SJSA1 (cell line): ENCODE measurements at places on chromosomes 11 and 22. TPM values are rescaled to one million over a fixed set of nuclear protein-coding genes. Genes with fewer than 3 reads are reported as not detected.

The RTN4R gene
- total RNA-seq: 0.05 TPM in 1 of 2 replicates, not detected in the other

The LIF gene
- total RNA-seq: 1.4 and 5.5 TPM in 2 replicates

The LUZP2 gene
- total RNA-seq: not detected in 2 replicates

The SLC35E4 gene
- total RNA-seq: 6.7 and 6.9 TPM in 2 replicates

The PIH1D2 gene
- total RNA-seq: 0.19 and 2.6 TPM in 2 replicates

The OR1S2 gene
- not detected in 2 replicates for total RNA-seq

The MS4A12 gene
- total RNA-seq: not detected in 2 replicates

The KCNJ11 gene
- not detected in 2 replicates for total RNA-seq

The TEX54 gene
- not detected in 2 replicates for total RNA-seq

DNA sequence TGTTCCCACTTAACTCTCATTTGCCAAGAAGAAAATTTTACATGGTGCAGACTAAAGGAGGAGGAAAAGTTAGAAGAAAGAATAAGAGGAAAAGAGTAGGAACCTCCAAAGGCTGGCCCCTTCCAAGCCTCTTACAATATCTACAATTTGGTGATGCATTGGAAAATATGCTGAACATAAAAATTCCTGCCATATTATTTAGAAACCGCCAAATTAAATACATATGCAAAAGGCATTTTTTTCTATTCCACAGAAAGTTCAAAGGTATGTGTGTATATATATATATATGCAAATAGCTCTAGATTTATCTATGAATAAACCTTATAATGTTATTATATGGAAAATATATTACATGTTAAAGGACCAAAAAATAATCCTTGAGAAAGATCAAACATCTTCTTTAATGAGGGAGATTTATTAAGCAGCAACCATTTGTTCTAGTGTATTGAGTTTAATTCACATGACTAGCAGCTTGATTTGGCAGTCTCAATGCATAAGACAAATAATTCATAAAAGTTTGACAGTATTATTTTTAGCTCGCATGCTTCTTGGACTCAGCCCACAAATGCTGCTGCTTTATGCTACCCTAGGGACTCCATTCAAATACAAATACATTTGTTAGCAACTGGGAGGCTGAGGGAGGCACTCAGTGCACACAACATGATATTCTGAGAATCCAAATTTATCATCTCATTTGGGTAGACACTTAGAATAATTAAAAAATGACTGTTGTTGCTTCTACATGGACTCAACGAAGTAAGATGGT is 184.9 kb downstream of the SBF2 start:
- H3K27ac ChIP-seq: no peak overlapping the region
- no peak overlapping the region for H3K4me3 ChIP-seq
- no peaks in the 10 kb centered on the region for H3K27me3 ChIP-seq
- DNase-seq: no peak

GRCh38 chr11:70104419-70104818 is 26.3 kb downstream of the ANO1 start:
- H3K4me1 ChIP-seq: no peaks in the 10 kb centered on the region
- H3K27me3 ChIP-seq: peaks cover 56% of the 10 kb centered on the region
- no peaks in the 10 kb centered on the region for H3K36me3 ChIP-seq
- H3K4me3 ChIP-seq: no peak overlapping the region
- H3K27ac ChIP-seq: no peak overlapping the region

- no peak for DNase-seq
- no peak overlapping the region for H3K27ac ChIP-seq
- no peak overlapping the region for H3K4me3 ChIP-seq
- peaks cover 10% of the 10 kb centered on the region for H3K4me1 ChIP-seq
- no peaks in the 10 kb centered on the region for H3K36me3 ChIP-seq
Observed at GRCh38 chr11:89487016-89487415, 4.2 kb downstream of the NOX4 start.

GRCh38 chr11:8252946-8253345 is 10.7 kb downstream of the LMO1 start:
- H3K36me3 ChIP-seq: no peaks in the 10 kb centered on the region
- H3K4me3 ChIP-seq: no peak overlapping the region
- H3K27ac ChIP-seq: no peak overlapping the region
- H3K4me1 ChIP-seq: no peaks in the 10 kb centered on the region
- H3K27me3 ChIP-seq: no peaks in the 10 kb centered on the region
- DNase-seq: no peak

GRCh38 chr11:108466405-108466804 is 924 bp downstream of the C11orf65 start:
- H3K36me3 ChIP-seq: no peaks in the 10 kb centered on the region
- H3K4me3 ChIP-seq: peak overlapping the region; percentile 50
- H3K27ac ChIP-seq: peak overlapping the region; percentile 95

DNA sequence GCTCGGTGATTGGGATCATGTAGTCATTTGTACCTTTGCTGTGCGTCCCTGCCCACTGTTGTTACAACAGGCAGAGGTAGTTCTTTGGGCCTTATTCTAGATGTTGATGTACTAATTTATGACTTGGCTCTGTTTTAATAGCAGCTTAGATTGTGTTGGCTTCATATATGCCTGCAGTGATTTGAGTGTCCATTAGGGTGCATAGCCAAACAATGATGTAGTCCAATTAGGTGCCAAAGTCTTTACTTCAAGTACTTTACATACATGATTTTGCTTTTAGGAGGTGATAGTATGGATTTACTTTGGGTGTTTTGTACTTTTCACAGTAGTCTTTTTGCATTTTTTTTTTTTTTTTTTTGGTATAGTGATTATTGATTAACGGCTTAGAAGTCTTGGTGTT is 46.4 kb downstream of the PPP6R3 start:
- no peaks in the 10 kb centered on the region for H3K27me3 ChIP-seq

GRCh38 chr22:36853407-36854099 is 7.3 kb upstream of the NCF4 start:
- no peaks in the 10 kb centered on the region for H3K4me1 ChIP-seq
- H3K27me3 ChIP-seq: peaks cover 25% of the 10 kb centered on the region
- H3K36me3 ChIP-seq: no peaks in the 10 kb centered on the region
- no peak overlapping the region for H3K27ac ChIP-seq
- no peak overlapping the region for H3K4me3 ChIP-seq
- DNase-seq: peak; percentile 25

DNA sequence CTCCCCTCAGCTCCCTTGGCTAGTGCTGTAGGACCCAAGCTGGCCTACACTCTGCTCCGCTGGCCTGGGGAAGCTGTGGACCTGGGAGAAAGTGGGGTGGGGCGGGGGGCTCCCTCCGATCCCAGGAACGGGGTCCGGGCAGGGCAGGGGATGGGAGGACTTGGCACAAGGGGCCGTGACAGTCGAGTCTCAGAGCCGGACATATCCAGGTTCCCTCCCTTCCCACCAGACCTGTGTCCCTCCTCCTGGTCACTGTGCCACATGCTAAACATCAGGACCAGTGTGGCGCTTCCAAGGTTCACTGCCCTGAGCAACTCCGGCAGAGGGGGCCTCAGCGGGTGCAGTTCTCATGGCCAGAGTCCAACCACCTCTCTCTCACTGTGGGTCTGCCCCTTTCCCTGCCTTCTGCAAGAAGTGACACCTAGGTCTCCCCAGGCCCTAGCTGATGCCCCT is 2.0 kb downstream of the DUSP8 start:
- H3K36me3 ChIP-seq: no peaks in the 10 kb centered on the region
- no peak overlapping the region for H3K4me3 ChIP-seq
- no peak for DNase-seq
- H3K27ac ChIP-seq: no peak overlapping the region
- H3K27me3 ChIP-seq: peaks cover 13% of the 10 kb centered on the region

DNA sequence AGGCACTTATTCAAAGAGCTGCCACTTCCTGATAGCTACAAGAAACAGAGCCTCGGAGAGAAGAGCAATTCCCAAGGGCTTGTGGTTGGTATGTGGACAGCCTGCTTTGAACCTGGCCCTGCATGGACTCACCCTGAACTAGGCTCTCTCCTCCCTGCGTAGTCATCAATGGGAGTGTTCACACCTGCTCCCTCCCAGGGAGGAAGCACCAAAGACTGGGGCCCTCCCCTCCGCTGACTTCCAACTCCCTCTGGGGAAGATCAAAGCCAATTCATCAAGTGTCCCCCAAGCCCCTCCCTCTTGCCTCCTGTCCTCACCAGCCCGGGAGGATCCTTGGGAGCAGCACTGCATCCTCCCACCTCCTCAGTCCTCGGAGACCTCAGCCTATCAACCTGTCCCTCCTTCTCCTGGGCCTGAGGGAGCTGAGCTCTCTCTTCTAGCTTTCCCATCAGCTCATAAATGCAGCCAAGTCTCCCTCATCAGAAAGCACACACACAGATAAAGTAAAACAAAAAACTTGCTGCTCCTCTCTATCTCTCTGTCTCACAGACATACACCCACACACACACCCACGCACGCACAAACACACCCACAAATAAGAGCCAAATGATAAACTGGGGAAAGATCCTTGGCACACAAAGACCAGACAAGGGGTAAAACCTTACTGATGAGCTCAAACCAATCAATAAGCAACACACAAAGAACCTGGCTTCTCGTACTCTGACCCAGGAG is 3.3 kb downstream of the A4GALT start:
- peaks cover 47% of the 10 kb centered on the region for H3K4me1 ChIP-seq
- DNase-seq: no peak
- H3K27me3 ChIP-seq: no peaks in the 10 kb centered on the region
- H3K4me3 ChIP-seq: no peak overlapping the region

DNA sequence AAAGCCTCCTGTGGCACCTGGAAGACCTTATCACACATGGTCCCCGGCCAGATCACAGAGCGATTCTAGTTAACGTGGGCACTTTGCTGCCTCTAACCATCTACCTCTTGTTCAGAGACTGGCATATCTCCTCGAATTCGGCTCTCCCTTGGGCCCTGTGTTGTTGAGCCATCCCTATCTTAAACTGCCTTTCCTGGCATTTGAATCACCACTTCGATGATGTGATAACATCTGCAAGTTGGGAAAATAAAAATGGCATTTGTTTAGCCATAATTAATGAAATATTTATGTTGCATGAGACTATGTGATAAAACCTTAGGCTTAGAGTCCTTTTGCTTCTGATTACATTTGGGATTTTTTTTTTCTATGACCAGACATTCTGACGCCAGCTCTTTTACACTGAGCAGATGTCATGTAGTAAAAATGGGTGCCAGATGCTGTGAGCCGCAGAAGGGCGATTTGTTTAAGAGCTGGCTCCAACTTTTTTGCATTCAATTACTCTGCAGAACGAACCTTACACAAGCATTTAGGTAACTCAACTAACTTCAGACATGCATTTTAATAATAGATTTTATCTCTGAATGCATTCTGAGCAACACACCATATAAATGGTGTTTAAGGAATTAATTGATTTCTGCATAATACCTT is 58.5 kb upstream of the PARVA start:
- H3K27me3 ChIP-seq: no peaks in the 10 kb centered on the region
- H3K4me1 ChIP-seq: peaks cover 22% of the 10 kb centered on the region

- peaks cover 10% of the 10 kb centered on the region for H3K36me3 ChIP-seq
- no peaks in the 10 kb centered on the region for H3K4me1 ChIP-seq
- no peak overlapping the region for H3K4me3 ChIP-seq
- no peak overlapping the region for H3K27ac ChIP-seq
- DNase-seq: no peak
Observed at GRCh38 chr11:9962722-9963121, 298.8 kb downstream of the SWAP70 start.

DNA sequence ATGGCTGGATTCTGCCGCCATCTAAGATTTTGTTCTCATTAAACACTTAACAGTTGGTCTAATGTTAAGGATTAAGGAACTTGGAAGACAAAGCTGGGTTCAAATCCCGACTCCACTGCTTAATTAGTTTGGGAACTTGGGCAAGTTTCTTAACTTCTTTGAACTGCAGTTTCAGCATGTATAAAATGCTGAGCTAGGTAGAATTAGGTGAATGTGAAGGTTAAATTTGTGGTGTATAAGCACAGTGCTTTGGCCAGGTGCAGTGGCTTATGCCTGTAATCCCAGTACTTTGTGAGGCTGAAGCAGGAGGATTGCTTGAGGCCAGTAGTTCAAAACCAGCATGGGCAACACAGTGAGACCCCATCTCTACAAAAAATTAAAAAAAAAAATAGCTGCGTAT is 160.7 kb upstream of the RASSF10 start:
- no peaks in the 10 kb centered on the region; the same call in 1 of the 2 replicates for H3K27me3 ChIP-seq
- H3K4me1 ChIP-seq: peaks cover 24% of the 10 kb centered on the region
- H3K27ac ChIP-seq: no peak overlapping the region
- no peaks in the 10 kb centered on the region for H3K36me3 ChIP-seq

DNA sequence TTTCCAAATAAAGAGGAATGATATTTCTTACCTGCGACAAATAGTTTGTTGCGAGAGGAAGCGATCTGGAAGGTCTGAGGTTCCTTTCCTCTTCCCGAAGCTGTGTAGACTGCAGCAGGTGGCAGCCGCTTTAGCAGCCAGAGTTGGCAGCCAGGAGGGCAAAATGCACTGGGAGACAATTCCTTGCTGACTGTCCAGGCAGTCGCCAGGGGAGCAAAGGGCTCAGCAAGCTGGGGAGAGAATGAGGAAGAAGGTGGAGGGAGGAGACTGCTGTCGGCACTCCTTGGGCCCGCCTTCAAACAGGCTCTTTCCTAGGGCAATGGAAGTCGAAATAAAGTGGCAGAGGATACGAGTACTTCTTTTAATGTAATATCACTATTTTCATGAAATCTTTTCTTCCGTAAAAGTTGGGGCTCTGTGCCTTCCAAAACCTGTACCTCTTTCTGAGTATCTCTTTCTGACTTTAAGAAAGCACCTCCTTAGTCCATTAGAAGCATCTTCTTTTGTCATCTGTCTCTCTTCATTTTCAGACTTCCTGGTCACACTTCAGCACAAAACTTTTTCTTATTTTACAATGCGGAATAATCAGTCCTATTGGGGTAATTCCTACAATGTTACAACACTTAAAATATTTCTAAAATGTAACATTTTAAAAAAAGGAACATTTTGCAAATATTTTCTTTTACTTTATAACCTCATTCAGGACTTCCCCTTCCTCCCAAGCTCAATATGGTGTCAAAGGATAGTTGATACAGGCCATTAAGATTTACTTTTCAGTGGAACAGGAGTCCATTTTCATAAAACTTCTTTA is at the start of gene IL18:
Gene IL18, minus strand, starts transcription at position 220 of the 811 bp plus-strand sequence. CDS start 9,041 bp downstream, outside the sequence.
- peak within 1 kb of the TSS; percentile 63 for H3K27ac ChIP-seq
- H3K4me1 ChIP-seq: peaks cover 26% of the 10 kb centered on the region
- H3K36me3 ChIP-seq: no peaks in the 10 kb centered on the region

DNA sequence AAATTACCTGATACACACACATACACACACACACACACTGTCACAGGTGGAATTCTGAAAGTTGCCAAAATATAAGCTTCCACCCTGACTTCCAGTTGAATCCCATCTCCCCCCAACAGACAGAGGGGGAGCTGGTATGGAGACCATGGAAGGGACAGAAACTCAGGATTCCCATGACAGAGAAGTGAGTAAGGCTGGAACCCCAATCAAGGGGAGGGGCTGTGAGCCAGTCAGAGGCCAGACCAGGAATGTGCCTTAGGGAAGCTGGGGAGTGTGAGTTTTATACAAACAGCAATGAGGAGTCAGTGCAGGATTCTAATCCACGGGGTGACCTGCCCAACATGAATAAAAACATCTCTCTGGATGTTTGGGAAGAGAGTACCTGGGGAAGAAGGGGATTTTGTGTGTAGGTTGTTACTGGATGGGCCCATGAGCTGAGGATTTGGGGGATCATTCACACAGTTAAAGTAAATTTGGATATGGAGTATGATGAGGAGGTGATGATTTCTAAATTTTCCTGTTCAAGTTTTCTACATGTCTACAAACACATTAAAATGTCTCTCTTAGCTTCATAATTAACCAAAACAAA is 38.7 kb upstream of the TOP3B start:
- H3K36me3 ChIP-seq: no peaks in the 10 kb centered on the region
- H3K27ac ChIP-seq: no peak overlapping the region
- H3K27me3 ChIP-seq: peaks cover 18% of the 10 kb centered on the region
- no peaks in the 10 kb centered on the region for H3K4me1 ChIP-seq

- no peak overlapping the region for H3K27ac ChIP-seq
- H3K4me3 ChIP-seq: no peak overlapping the region
- no peak for DNase-seq
- no peaks in the 10 kb centered on the region for H3K27me3 ChIP-seq
Observed at GRCh38 chr11:9739123-9739900, 75.4 kb downstream of the SWAP70 start.

GRCh38 chr22:47390026-47390970 is 627.8 kb downstream of the TBC1D22A start:
- H3K4me1 ChIP-seq: peaks cover under 1% of the 10 kb centered on the region; the same call in 1 of the 2 replicates
- H3K4me3 ChIP-seq: no peak overlapping the region
- 0 out of 2 replicates have a peak, but pooled peaks cover 15% of the 10 kb centered on the region for H3K27me3 ChIP-seq
- no peak overlapping the region for H3K27ac ChIP-seq
- DNase-seq: no peak
